ENCODE measurements at places on chromosomes 2 and 18.
A peak's percentile ranks its signal among the peaks of the same experiment; 100 is the strongest.

GRCh38 chr2:118589721-118590120, 257.7 kb downstream of the EN1 start:
- no peak for DNase-seq

DNA sequence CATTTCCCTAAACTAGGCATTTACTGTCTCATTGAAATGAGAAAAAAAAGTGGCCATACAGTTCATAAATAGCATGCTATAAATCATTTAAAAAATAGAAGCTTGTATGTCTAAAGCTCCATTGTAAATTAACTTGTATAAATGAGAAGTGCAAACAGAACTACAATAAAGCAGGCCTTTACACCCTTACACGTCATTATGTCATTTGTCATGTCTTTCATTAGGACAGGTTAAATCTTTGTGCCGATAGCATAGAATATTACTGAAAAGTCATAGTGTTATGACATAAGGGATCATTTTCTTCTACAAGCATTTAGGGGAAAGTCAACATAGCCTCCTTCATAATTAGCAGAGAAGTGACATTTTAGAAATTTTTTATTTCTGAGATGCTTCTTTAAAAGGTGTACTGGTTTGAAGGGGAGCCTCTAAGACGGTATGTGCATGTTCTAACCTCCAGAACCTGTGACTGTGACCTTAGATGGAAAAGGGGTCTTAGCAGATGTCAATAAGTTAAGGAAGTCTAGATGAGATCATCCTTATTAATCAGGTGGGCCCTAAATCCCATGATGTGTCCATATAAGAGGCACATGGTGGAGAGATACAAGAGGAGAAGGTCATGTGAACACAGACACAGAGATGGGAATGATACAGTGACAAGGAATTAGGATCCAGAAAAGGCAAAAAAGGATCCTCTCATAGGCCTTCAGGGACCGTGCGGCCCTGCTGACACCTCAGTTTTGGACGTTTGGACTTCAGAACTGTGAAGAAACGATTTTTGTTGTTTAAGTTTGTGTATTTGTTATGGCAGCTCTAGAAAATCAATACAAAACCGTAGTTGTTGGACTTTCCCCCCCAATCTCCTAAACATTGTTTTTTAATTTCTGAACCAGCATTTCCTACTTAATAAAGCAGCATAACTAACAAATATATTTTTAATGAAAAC, 863.7 kb downstream of the MBD2 start:
- no peak for DNase-seq

GRCh38 chr2:145910416-145910815, 1390.5 kb upstream of the ZEB2 start:
- DNase-seq = no peak

DNA sequence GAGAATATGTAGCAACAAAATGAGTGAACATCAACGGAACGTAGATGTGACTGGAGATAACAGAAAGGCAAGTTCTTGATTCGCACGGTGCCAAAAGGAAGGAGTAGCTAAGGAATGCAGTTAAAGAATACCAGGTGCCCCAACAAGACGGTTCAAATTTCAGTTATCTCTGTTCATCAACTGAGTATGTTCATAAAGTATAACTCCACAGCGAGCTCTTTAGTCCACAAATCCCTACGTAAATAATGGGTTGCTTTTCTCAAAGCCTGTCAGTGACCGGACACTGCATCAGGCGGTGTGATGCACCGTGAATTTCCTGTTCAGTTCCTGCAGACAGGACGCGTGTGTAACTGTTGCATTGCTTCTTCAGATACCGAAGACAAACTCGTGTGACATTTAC, 91.8 kb downstream of the NOL10 start:
- no peak for DNase-seq

DNA sequence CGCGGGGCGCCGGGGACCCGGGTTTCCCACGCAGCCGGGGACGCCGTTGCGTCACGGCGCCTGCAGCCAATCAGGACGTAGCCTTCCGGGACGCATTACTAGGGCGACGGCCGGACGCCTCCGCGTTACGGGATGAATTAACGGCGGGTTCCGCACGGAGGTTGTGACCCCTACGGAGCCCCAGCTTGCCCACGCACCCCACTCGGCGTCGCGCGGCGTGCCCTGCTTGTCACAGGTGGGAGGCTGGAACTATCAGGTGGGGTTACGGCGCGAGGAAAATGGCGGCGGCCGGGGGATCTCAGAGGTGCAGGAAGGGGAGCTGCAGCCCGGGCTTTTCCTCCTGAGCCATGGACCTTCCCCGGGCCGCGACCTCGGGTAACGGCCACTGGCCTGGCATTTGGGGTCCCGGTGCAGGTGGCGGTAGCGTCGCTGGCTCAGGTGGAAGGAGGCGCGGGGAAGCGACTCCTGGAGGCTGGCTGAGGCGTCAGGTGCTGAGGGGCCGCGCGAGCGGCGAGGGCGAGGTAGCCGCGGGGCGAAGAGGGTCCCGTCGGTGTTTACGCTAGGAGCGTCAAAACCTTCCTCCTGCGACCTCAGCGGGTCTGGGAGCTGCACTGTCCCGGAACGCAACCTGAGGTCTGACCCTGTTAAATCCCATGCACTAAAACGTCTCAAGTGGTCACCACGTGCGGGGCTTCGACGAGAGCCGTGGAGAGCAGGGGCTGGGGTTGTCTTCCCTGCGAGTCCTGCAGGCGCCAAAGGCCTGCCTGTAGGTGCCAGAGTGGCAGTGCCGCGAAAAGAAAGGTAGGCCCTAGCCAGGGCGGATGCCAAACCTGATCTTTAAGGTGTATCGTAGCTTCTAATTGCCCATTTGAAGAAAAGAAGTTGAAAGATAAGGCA, at the start of gene LCLAT1:
LCLAT1 (plus strand) TSS at position 98 of the 897 bp plus-strand sequence. CDS start 78,345 bp downstream, outside the sequence.
- peak; percentile 94 for DNase-seq

DNA sequence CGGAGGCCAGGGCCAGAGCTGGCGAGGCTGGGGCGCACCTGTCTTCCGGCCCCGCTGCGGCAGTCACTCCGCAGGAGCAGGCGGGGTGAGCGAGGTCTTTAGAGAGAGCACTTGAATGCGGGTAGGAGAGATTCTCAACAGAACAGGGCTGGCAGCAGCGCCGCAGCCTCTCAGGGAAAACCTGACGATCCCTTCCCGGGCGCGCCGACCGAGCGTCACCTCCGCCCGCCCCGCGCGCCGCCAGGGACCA, 526 bp downstream of the PRKRA start:
- DNase-seq = no peak

GRCh38 chr2:9021563-9022211, 18.2 kb upstream of the MBOAT2 start:
- DNase-seq = no peak

DNA sequence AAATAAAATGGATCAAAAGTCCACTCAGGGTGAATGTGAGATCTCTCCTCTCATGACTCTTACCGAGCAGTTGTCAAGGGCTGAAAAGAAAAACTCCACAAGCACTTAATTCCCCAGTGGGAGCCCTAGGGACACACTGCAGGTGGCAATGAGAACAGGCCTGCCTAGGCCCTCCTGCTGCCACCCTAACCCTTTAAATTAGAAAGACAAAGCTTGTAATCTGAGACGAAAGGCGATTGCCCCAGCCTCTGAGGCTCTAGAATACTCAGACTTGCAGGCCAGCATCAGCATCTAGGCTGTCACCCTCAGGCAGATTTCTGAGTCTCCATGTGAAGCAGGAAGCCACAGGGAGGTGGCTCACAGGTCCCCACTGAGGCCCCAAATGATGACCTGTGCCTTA, 457.0 kb upstream of the MYT1L start:
- peak; percentile 45 for DNase-seq

GRCh38 chr2:52135235-52135634, 1103.3 kb upstream of the NRXN1 start:
- no peak for DNase-seq

DNA sequence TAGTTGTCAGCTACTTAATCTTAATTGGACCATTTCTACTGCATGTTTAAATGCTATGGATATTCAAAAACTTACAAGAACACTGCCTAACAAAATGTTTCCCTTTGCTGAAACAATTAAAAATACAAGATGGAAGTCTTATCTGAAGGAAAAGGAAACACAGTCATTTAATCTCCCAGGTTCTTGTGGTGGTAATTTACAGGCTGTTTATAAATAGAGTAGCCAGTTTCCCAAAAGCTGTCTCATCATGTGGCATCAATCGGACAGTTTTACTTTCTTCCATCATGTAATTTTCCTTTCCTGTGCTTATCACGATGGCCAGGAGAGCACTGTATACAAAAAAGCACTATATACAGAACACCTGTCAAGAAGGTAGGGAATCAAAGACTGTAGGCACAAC, 368.1 kb downstream of the ZEB2 start:
- DNase-seq = no peak

- no peak for DNase-seq
Measured at GRCh38 chr18:36527740-36528455, 230.4 kb downstream of the FHOD3 start.

DNA sequence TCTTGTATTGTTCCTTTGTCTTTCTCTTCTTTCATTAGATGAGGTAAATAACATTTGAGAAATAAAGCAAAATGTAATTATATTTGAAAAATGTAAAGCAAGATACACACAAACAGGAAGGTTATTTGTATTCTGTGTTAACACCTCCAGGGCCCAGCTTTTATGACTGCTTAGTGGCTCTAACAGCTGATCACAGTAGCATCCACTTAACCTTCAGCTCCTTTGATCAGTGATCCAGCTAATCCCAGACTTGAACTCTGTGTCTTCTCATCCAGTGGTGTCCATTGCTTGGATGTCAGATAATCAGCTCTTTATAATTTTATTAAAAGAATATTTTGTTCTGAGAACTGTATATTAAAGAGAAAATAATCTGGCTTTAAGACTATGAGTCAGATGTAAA, 44.5 kb downstream of the PSMD14 start:
- DNase-seq = no peak

GRCh38 chr2:100986157-100986556, 15.9 kb upstream of the RPL31 start:
- DNase-seq = no peak

DNA sequence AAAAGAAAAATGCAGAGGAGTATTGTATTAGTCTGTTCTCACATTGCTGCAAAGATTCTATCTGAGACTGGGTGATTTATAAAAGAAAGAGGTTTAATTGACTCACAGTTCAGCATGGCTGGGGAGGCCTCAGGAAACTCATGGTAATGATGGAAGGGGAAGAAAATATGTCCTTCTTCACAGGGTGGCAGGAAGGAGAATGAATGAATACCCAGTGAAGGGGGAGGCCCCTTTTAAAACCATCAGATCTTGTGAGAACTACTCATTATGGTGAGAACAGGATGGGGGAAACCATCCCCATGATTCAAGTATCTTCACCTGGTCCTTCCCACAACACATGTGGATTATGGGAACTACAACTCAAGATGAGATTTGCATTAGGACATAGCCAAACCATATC, 9.1 kb upstream of the PLCL1 start:
- DNase-seq = no peak

GRCh38 chr18:80147037-80147417, 38.0 kb downstream of the ADNP2 start:
- DNase-seq = no peak

- DNase-seq = peak; percentile 51
Measured at GRCh38 chr18:59142274-59142673, 2.6 kb downstream of the SEC11C start.

DNA sequence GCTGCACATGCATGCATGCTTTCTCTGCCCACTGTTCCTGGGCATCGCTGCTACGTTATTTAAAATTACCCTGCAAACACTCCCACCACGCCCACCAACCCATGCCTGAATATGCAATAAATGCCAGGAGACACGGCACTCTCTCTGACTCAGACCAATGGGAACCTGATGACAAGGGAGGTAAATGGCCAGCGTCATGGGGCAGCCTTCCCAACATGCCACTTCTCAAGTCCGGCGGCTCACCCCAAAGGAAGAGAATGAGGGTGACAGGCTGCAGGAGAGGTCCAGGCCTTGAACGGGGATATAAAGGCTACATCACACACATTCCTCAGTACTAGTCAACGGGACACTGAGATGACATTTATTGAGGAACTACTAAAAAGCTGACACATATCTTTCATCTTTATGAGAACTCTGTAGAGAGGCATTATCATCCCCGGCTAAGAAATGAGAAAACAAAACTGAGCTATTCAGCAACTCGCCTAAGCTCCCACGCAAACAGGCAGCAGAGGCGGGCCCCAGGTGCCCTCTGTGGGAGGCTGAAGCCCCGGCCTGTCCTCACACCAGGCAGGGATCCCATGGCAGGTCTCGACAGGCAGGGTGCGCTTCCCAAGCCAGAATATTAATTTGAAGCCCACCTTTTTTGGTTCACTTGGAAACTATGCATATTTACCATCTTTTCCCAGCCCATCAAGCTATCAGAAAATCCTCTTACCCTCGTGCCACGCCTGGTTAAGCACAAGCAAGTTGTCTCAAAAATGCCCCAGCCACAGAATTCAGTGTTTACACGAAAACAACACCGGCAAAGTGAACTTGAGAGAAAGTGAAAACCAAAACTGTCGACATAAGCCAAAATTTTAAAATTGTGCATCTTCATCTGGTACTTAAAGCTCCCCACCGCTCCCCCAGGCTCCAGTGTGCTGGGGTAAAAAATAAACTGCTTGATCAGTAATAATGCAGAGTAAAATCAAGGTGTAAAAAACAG, 166.3 kb downstream of the HDAC4 start:
- DNase-seq = no peak

DNA sequence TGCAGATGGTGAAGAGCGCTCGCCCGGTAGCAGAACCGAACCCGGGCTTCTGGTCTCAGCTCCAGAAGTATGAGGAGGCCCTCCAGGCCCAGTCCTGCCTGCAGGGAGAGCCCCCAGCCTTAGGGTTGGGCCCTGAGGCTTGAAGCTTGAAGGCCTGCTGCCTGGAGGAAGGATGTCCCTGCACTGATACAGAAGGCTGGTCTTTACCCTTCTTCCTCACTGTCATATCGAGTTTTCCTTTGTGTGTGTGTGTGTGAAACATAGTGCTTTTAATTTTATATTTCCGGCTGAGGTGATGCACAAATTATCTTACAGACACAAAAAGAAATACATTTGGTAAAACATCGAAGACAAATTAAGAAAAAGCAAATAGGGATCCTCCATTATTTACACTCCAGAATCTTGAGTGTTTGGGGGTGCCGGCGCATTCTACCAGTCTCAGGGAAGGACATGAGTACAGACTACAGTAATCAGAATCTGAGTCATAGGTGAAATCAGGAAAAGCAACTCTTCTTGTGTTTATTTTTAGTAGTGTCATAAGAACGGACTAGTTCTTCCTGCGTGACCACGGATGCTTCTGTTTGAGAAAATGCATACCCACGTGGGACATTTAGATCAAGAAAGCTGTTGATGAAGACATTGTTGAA, 1.3 kb downstream of the DUSP28 start:
- peak; percentile 54 for DNase-seq

- no peak for DNase-seq
Measured at GRCh38 chr2:174802459-174802858, 38.2 kb upstream of the CHRNA1 start.

GRCh38 chr2:160550048-160550447, 56.4 kb upstream of the RBMS1 start:
- no peak for DNase-seq

GRCh38 chr2:195164930-195165329, 492.1 kb upstream of the SLC39A10 start:
- DNase-seq = no peak

- no peak for DNase-seq
Measured at GRCh38 chr2:241003369-241003768, 5.0 kb downstream of the SNED1 start.

Data from Karpas-422 (cell line).